ENCODE measurements at places on chromosomes 7 and 10. TPM values are rescaled to one million over a fixed set of nuclear protein-coding genes. Genes with fewer than 3 reads are reported as not detected.

NODAL gene
- 0.55 TPM for polyA plus RNA-seq

SEMA3E gene
- polyA plus RNA-seq = 6.3 TPM

CRTAC1 gene
- polyA plus RNA-seq = 0.45 TPM

DNA sequence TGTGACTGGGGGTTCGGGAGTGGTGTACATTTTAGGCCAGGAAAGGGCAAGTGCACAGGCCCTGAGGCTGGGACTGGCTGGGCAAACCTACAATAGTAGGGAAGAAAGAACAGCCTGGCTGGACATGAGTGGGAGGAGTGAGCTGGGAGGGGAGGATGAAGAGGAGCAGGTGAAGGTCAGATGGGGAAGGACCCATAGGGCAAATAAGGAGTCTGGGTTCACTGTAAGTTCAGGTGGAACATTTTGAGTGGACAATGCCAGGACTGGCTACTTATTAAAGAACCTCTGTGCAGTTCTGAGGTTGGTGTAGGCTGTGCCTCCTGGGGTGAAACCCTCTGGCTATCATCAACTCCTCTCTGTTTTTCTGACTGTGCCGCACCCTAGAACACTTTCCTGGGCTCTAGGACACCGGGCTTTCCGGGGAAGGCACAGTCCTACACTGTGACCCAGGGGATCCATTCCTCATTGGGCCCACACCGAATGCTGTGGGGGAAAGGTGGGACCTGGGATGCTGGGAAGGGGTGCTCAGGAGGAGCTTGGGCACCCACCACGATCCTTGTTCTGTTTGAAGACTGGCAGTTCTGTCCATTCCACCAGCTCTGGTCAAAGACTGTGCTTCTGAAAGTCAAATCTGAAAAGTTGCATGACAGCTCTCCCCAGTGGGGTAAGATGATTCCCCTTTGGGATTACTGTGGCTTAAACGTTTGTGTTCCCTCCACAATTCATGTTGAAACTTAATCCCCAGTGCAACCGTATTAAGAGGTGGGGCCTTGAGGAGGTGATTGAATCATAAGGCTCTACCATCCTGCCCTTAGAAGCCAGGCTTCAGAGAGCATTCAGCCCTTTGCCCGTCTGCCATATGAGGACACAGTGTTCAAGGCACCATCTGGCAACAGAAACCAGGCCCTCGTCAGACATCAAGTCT, 4.0 kb upstream of the MMP21 start:
- DNase-seq = no peak

- DNase-seq = no peak
Measured at GRCh38 chr7:26356229-26356628, 64.6 kb downstream of the SNX10 start.

DNA sequence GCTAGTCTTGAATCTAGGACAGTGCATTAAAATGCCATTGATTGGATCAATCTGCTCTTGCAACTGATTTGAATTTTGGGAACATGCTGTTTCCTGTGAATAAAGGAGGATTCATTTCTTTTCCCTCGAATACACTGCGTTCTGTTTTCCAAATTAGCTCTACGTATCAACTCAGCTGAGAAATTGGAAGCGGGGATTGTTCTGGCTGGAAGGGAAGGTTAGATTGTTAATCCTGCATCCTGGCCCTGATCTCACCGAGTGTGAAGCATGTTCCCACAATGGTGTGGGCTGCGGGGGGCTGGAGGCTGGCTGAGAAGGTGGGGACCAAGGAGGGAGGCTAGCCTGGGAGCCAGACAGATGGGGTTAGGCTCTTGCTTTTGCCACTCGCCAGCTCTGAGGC, 17.6 kb downstream of the HTRA1 start:
- no peak for DNase-seq

- no peak for DNase-seq
Measured at GRCh38 chr7:33237036-33237435, 107.7 kb downstream of the BBS9 start.

DNA sequence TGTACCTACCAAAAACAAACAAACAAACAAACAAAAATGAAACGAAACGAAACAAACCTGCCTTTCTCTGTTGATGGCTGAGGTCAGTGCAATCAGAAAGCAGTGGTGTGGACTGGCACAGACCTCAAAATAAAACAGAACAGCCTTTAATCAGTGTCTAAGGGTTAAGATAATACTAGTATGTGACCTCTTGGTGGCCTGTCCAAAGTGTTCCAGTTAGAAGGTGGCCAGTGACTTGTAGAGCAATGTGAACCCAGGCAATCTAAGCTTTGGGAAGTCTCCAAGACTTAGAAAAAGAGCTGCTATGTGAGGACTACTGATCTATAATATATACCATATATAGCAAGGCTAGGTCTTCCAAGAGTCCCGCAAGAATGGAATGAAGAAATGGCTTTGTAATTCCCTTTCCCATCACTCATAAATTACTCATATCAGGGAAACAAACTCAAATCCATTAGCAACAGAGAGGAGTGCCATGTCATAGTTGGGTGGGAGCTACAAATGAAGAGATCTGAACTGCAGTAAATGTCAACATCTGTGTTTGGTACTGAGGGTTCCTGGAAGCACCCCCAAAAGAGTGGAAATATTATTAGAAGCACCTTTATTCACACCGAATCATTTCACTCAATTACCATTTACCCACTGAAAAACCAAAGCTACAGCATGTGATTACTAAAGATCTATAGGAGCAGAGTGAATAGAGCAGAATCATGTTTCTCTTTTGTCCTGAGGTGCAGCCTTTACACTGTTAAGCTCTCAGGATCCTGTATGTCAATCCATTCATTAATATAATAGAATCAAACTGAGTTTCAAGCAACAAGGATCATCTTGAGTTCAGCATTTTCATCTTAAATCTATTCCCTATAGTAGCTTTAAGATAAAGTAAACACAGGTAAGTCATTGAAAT, 28.0 kb downstream of the ABLIM1 start:
- no peak for DNase-seq

GRCh38 chr7:37262181-37262580, 186.5 kb downstream of the ELMO1 start:
- DNase-seq = no peak

DNA sequence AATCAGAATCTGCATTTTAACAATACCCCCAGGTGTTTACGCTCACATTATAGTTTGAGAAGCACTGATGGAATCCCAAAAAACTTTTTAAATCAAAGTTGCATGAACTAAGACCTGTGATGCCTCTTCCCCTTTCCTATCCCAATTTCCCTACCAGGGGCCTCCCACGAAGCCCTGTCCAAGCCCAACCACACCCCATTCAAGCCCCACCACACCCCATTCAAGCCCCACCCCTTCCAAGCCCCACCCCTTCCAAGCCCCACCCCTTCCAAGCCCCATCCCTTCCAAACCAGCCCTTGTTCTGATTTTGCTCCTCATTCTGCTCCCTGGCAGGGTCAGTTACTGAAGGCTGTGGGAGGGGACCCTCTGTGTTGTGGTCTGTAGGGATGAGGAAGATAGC, 9.8 kb upstream of the AQP1 start:
- no peak for DNase-seq

DNA sequence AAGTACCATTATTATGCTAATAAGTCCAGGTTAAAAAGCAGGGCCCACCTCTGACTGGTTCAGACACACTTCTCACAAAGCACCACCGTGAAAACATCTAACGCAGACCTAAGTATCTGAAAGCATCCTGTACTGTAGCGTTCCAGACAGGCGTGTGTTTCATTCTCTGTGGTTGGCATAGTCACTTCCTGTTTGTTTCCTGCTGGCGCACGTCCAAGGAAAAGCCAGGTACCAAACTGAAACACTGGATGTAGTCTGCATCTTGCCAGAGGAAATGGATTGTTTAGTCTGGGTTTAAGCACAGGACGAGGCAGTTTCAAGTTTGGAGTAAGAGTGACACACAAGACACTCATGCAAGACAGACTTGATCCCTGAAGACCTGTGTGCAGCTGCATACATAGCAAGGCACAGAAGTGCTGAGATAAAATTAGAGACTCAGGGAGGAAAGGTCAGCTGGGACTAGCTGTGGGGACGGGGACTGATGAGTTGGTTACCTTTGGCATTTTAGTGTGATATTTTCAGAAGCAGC, 23.3 kb downstream of the BPGM start:
- no peak for DNase-seq
